ENCODE measurements at places on chromosomes 5 and 9.

DNA sequence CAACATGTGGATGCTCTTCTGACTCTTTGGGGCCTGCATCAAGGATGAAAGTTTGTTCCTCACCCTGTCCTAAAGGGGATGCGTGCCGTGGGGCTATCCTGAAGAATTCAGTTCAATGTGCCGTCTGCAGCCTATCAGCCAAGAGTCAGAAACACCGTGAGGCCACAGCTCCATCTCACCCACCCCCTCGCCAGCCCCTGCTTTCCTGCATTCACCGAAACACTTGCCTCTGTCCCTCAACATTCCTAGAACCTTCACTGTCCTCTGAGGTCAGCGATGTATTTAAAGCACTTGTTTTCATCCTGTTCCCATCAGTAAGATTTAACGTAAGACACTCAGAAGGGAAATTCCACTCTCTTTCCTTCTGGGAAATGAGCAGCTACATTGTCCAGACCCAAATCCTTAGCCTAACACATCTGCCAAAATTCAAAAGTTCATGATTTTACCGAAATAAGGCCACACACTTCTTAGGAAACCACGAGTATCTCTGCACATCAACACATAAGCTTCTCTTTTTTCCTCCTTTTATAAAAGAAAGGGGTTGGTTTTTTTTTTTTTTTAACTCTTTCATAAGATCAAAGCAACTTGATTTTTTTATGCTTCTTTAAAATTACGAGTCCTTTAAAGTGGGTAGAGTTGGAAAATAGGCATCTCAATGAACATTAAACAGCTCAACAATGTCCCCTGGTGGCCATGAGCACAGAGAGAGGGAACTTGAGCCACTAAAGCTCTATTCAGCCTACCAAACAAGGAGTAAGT lies 100.7 kb downstream of the SUSD1 start:
- peak; percentile 61 for DNase-seq

- no peak for DNase-seq
These were observed at the start of gene NIM1K for GRCh38 chr5:43191740-43192557. TSS of gene NIM1K (plus strand) at chr5:43192225. CDS start at chr5:43245776, 53,551 bp downstream.

DNA sequence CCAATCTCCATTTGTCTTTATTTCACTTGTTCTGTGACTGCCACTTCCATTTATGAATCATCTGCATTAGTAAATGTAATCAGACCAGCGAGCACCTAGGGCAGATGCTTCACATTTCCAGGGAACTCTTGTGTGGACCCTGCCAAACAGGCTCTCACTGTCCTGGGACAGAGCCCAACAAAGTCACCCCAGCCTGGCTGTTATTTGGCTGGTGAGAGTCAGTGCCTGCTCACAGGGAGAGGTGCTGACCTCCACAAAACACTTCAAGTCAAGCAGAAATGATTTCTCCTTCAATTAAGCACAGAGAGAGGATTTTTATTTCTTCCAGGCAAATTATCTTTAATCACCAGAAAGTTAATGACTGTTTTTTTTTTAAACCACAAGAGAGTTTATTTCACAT lies 568.0 kb downstream of the MTRR start:
- no peak for DNase-seq

GRCh38 chr5:24624872-24625271 lies 19.9 kb downstream of the CDH10 start:
- DNase-seq: no peak

GRCh38 chr9:129109537-129109903 lies 1.1 kb downstream of the CRAT start:
- no peak for DNase-seq

GRCh38 chr9:114452219-114453165 lies 52.8 kb downstream of the WHRN start:
- no peak for DNase-seq

DNA sequence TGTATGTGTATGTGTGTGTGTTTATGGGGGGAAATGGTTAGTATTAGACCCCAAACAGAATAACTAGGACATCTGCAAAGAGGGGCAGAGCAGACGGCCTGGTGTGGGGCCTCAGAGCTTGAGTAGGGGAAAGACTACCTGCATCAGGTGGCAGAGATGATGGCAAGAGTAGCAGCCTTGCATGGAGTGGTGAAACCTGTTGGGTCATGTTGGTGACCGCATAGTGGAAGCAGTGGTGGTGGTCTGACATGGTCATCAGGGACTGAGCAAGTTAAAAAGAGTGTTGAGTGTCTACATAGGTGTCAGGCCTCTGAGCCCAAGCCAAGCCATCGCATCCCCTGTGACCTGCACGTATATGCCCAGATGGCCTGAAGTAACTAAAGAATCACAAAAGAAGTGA lies 153.2 kb downstream of the FGF10 start:
- no peak for DNase-seq

DNA sequence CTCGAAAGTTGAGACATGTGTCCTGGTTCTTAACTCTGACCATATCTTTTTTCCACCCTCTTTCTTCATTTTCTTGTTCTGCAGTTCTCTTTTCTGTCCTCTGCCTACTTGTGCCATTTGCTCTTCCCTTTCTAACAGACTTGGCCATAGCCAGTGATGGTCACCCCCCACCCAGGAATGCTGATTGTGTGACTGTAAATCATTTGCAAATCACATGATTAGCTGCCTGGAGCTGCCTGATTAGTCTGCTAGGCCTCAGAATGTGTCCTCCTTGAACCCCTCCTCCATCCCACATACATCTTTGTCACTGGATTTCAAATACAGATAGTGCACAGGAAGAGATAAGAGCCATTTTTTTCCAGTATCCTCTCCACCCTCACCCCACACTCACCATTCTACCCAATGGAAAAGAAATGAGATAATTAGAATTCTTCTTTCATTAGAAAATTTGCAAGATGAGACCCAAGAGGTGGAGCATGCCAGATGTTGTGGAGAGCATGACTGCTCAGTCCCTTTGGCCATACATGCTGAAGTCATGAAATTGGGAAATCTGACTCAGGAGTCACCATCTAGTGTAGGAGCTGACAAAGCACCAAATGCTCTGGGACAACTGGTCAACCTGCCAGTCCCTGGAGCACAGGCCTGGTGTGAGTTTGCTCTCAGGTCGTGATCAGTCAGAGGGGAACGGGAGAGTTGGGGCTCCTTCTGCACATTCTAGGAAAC lies 538.2 kb downstream of the CCDC171 start:
- DNase-seq: no peak

Data from stimulated activated CD4-positive, alpha-beta T cell treated with anti-CD3 and anti-CD28 coated beads, Interleukin-1b, Interleukin-23, amount 100 ng/mL, for 24 hours (primary cell).